ENCODE measurements at places on chromosomes 5 and 9.

GRCh38 chr9:89701221-89701798 is 96.5 kb downstream of the GADD45G start:
- peak; percentile 82 for DNase-seq

GRCh38 chr5:54520940-54521339 is 3.4 kb downstream of the SNX18 start:
- no peak for DNase-seq

- DNase-seq = no peak
Measured at GRCh38 chr9:13956107-13956506, 357.8 kb downstream of the NFIB start.

GRCh38 chr9:15936306-15936921 is 383.6 kb downstream of the CCDC171 start:
- no peak for DNase-seq

GRCh38 chr5:8456846-8457186 is 587.9 kb downstream of the MTRR start:
- DNase-seq = no peak

DNA sequence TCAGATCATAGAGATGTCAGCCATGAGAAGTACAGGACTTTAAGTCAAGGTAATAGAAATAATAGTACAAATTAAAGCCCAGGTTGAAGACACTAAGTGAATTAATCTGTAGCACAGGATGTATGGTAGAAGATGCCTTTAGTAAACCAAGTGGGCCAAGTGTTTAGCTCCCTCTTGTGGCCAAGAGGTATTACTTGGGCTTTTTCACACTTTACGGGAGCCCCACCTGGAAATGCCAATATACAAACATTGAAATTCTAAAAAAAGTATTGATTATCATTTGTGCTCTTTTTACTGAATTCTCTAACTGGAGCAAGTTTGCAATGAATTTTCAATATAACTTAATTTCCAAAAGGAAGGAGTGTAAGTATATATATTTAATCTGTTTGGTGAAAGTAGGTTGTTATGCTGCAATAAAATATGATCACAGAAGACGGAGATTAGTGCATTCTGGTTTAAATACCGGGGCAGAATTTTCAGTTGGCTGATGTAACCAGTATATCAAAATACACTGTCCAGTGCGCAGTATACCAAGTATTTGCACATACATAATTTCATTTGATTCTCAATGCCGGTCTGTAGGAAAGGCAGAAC is 84.7 kb downstream of the PARP8 start:
- no peak for DNase-seq

- DNase-seq = no peak
Measured at GRCh38 chr9:4020755-4021296, 279.0 kb downstream of the GLIS3 start.

DNA sequence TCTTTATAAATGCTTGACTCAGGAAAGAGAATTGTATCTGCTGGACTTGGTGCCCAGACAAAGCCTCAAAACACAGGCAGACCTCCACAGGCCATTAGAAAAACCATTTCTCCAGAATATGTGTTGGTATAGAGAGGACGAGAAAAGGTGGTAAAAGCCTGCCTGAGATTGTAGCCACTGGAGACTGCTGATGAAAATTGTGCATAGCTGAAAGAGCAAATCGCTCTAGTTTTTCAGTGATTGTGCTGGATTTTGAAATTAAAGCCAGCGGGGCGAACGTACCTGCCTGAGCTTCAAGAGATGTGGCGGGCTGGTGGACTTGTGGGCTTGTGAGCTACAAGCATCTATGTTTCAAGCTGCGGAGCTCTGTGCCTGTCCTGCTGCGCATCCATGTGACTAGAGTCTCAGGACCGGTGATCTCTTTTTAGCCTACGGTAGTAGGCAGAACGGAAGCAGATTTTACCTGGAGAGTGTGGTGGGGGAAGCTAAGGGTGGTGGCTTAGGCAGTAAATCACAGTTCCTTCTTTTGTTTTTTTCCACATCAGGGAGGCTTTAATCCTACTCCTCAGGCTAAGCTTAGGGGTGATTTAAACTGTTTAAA is 193.6 kb downstream of the SREK1 start:
- no peak for DNase-seq

DNA sequence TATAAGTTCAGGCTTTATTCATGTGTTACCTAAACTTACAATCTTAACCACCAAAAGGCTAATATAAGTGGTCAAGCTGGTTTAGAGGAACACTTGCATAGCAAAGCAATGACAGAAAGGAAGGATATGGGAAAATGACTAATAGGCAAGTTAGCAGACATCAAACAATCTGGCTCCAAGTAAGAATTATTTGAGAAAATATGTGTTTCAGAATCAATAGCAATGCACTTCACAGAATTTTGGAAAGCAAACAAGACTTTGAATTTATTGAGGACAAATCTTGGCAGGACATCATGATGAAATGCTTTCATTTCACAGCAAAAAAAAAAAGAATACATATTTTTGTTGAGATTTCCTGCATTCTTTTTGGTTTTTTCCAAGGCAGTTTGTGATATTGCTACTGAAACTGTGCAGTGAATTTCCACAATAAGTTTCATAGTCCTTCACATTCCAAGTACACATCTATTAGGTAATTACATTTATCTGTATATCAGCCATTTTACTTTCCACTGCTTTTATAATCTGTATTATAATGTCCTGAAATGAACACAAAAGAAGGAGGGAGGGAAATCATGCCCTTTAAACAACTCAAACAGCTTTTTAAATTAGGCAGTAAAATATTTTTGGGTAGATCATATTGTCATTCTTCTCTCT is 417.9 kb downstream of the NR2F1-AS1 start:
- no peak for DNase-seq

DNA sequence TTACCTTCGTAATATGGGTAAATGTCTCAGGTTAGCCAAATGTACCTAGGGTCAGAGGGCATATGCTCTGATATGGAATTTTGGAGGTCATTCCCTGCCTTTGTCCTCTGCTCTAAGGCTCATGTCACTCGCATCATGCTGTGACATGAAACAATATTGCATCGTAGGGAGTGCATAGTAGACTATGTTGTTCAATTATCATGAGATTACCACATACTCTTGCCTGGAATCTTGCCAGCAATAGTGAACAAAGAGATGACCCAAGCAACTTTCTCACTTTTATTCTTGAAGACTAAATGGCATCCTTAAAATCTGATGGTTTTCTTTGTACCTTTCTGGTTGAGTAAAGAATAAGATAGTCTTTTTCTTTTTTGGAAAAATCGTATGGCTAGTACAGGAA is 27.6 kb downstream of the ZNF462 start:
- DNase-seq = no peak

- no peak for DNase-seq
Measured at GRCh38 chr5:22970956-22971618, 117.9 kb upstream of the CDH12 start.

- no peak for DNase-seq
Measured at GRCh38 chr5:106331415-106331814, 1339.3 kb downstream of the EFNA5 start.

DNA sequence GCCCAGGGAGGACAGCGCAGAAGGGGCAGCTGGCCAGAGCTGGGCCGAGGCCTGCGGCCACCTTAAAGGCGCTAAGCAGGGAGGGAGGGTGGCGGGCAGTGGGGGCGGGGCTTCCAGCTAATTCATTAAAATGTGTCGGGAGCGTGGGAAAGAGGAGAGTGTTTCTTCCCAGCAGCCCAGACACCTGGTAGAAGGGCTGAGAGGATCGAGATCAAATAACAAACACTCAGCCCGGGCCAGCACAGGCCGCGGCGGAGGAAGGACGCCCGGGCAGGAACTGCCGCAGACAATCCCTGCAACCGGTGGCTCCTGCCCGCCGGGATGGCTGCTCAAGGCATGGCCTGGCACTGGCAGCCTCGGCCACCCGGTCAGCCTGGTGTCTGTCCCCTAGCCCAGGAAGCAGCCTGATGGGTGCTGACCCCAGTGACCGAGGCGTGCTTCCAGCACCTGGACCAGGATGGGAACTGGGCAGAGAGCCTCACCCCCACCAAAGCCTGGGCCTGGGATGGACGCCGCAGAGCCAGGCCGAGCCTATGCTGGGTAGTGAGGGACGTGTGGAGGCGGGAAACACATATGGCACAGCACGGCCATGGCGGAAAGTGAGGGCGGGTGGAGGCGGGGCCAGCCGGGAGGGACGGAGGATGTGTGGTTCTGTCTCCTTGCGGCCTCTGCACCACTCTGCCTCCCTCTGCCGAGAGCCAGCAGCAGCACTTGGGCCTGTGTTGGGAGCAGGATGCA is 3.2 kb upstream of the NRARP start:
- peak; percentile 81 for DNase-seq

GRCh38 chr9:6644346-6645104 is 1.0 kb downstream of the GLDC start:
- no peak for DNase-seq

DNA sequence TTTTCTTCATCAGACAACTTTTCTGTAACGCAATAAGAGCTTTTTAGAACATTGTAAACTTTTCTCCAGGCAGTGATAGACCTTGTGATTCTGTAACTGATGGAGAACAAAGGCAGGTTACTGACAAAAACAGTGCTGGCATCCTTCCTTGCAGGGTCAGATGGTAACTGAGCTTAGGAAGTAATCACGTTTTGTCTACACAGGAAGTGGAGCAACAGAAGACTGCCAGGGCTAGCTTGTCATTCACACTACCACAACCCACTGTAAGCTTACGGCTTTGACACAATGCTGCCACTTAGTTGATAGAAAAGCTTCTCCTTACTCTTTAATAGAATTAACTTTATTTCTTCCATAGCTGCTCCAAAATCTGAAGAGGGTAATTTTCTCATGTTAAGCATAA is 46.8 kb downstream of the FBN2 start:
- no peak for DNase-seq

- DNase-seq = no peak
Measured at GRCh38 chr5:149860801-149861322, 83.7 kb downstream of the PDE6A start.

GRCh38 chr5:6175172-6175854 is 203.0 kb downstream of the MED10 start:
- DNase-seq = no peak

- DNase-seq = no peak
Measured at GRCh38 chr5:153881687-153882086, 157.0 kb downstream of the FAM114A2 start.

DNA sequence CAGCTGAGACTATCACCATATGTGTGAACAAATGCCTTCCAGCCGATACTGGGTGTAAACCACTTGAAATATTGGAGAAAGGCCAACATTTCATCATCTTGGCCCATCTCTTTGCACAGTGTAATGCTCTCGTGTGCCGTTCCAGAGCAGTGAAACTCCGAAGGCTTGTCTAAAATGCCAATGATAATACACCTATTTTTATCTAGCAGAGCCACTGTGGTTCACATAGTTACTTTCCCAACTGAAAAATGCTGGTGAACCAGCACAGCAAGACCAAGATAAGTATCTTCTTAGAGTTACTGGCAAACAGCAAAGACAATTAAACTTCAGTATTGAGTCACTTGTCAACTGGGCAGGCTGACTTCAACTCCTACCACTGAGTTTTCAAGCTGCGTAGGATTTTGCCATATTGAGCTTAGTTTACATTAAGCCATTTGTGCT is 379.9 kb upstream of the ACTBL2 start:
- DNase-seq = no peak

DNA sequence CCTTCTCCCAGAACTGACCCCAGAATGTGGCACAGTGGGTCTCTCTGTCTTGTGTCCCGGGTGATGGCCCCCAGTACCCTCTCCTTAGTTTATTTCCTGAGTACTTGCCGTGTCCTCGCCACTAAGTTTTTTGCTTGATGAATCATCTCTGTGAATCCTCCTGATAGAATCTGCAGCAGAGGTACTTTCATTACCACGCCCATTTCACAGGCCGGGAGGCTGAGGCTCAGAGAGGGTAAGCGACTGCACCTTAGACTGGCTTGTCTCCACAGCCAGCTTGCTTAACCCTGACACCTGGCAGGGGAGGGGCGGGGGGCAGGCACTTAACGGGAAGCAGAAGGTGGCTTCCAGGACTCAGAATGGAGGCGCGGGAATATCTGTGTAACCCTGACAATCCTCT is 7.9 kb upstream of the IER5L start:
- no peak for DNase-seq

DNA sequence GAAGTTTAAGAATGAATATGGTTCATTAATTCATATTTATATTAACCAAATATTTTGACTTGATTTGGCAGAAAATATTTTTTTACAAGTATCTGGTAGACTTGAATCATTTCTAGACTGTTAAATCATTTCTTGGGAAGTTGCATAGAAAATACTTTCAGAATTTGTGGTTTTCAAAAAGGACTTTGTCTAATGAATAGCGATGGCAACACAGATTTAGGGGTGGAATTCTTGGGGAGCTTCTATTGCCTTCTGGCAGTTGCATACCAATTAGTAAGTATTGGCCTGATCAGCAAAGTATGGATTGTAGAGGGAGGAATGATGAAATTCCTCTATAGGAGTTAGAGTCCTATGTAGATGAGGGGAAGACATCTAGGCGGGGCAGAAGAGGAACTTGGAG is 68.6 kb upstream of the CKMT2 start:
- no peak for DNase-seq

- no peak for DNase-seq
Measured at GRCh38 chr9:134709512-134710270, 68.1 kb downstream of the COL5A1 start.

- DNase-seq = no peak
Measured at GRCh38 chr5:26482810-26483375, 555.5 kb downstream of the CDH9 start.

- DNase-seq = no peak
Measured at GRCh38 chr9:76643399-76644117, 120.7 kb upstream of the PCA3 start.

- no peak for DNase-seq
Measured at GRCh38 chr9:80836013-80836412, 853.3 kb downstream of the TLE1 start.

GRCh38 chr5:32159328-32160072 is 14.6 kb downstream of the GOLPH3 start:
- no peak for DNase-seq

Data from activated CD8-positive, alpha-beta memory T cell treated with anti-CD3 and anti-CD28 coated beads, Interleukin-2, amount 50 U/mL, for 48 hours (primary cell).